ENCODE measurements at places on chromosomes 7 and 10.

DNA sequence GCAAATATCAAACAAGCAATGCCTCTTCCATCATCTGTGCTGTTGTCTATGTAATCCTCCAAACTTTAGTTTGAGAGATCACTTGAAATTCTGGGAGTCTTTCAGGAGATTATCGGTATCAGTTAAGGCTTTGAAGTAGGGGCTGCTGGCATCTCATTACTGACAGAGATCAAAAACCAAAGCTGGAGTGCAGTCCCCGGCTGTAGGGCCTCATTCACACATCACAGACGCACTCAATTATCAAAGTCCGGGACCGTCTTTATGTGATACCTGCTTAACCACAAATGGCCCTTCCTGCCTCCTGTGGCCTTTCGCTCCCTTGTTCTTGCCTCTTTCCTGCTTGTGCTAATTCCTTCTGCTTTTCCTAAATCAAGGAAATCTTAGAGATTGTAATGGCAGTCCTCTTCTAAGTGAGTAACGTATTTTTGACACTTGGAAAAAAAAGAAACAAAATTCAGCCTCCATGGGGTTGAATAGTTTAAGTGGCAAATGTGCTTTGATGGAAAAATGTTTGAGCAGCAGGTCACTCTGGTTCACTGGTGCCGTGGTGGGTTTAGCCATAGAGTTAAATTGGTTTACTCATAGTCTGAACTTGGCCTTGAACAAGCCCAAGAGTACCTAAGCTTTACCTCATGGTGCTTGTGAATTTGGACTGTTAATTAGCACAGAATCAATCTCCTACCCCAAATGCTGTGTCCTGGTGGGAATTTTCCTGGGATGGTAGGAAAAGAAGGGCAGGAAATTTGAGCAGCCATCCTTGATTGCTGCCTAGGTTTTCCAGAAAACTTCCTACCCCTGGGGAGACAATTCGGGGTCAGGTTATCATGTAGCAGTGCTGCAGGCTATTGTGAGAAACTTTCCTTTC, 178.9 kb upstream of the LYZL1 start:
- no peak for DNase-seq

GRCh38 chr10:8041284-8041991, 13.1 kb upstream of the GATA3 start:
- no peak for DNase-seq

- DNase-seq = no peak
Observed at GRCh38 chr10:70430493-70431445, 10.7 kb downstream of the NODAL start.

DNA sequence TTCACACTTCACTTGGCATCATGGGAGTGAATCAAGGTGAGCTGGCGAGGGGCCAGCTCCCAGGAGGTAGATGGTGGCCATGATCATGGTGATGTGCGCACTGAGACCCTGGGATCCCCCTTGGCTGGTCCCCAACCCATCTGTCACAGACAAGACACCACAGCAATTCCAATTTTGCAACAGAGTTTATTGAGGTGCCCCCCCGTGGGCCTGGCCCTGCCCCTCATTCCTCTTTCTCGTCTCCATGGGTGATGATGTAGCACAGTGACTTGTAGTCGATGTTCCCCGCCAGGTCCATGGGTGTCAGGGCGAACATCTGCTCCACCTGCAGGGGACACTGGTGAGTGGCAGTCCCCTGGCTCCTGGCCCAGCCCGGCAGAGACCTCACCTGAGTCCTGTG, 2.4 kb downstream of the MYL7 start:
- no peak for DNase-seq

GRCh38 chr10:118980870-118981269, 48.6 kb upstream of the NANOS1 start:
- DNase-seq = no peak

DNA sequence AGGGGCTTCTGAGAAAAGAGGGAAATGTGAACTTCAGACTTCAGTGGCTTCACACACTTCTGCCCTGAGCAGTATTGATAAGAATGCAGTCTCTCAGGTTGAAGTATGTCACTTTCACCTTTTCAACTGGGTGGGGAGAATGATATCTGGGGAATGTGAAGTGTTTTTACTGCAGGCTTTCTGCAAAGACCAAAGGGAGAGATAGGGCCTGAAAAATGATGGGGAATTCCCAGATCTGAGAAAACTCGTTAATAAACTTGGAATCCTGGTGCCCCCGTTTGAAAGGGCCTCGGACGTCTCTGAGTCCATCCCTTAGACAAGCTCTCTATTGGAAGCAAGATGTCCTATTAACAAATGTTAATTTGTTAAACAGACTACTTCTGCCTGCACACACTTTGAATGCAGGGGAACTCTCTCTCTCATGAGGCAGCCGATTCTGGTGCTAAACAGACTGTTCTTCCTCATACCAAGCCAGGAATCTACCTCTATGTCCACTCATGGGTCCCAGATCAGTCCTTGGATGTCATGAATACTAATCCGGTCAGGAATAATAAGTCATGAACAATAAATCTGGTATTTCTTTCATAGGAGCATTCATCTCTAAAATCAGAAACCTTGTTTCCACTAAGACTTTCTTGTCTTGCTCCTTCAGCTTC, 193.6 kb downstream of the JCAD start:
- DNase-seq = no peak

DNA sequence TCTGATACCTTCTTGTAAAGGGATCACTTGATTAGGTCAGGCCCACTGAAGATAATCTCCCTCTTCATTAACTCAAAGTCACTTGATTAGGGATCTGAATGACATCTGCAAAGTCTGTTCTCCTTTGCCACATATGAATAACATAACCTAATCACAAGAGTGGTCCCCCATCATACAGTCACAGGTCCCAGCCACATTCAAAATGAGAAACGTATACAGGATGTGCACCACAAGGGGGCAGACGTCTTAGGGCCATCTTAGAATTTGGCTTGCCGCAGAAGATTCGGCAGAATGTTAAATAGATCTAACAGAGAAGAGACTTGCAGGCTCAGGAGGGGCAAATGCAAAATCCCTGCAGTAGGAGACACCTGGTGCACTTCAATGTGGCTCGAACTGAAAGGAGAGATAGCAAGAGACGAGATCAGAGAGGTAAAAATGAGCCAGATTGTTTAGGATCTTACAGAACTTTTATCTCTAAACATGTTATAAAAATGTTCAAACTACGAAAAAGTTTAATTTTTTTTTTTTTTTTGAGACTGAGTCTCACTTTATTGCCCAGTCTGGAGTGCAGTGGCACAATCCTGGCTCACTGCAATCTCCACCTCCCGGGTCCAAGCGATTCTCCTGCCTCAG, 10.4 kb upstream of the SMC3 start:
- peak; percentile 55 for DNase-seq

DNA sequence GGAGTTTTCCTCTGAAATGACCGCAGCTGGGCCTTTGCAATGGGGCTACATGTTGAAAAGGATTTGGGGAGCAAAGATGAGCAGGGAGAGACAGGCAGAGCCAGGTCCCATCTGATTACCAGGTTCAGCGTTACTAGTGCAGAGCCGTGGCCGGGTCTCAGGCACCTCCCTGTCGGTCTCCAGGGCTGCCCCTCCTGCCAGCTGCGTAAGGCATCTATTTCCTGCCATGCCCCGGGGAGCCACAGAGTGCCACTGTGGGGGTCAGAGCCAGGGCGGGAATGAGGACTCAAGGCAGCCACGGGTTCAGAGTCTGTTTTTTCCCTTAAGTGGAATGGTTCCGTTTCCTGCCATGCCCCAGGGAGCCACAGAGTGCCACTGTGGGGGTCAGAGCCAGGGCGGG, 382.6 kb upstream of the SHH start:
- DNase-seq = no peak

- no peak for DNase-seq
Observed at GRCh38 chr7:44448922-44449583, 41.4 kb downstream of the NUDCD3 start.

- DNase-seq = no peak
Observed at GRCh38 chr7:81285142-81285871, 366.5 kb upstream of the SEMA3C start.

- no peak for DNase-seq
Observed at GRCh38 chr10:64116707-64117106, 595.5 kb downstream of the REEP3 start.

DNA sequence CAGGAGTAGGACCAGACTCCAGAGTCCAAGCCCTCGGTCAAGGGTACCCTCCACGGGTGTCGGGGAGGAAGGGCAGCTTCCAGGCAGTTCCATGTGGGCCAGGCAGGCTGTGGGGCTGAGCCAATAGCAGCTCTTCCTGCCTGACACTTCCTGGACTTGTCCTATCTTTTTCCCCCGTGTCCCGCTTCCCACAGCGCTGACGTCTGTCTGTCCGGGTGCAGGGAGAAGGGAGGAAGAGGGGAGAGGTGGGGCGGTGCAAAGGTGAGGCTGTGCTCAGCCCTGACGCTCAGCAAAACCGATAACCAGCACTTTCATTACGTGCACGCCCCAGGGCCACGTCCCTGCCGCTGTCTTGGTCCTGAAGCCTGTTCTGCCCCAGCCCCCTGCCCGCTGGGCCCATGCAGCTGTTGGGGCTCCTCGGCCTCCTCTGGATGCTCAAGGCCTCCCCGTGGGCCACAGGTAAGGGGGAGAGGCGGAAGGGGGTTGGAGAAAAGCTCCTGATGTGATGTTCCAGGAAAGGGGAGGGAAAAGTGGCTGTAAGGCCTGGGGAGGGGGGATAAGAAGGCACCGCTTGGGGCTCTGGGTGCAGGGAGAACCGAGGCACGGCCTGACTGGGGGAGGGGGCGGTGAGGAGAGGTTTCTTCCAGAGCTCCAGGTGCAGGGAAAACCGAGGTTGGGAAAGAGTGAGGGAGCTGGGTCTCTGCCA, at the start of gene MUC3A:
MUC3A (plus strand) TSS at position 308 of the 706 bp plus-strand sequence; CDS start at position 399, 91 bp downstream.
- no peak for DNase-seq

GRCh38 chr7:151346-152050, 40.9 kb upstream of the FAM20C start:
- DNase-seq = no peak

DNA sequence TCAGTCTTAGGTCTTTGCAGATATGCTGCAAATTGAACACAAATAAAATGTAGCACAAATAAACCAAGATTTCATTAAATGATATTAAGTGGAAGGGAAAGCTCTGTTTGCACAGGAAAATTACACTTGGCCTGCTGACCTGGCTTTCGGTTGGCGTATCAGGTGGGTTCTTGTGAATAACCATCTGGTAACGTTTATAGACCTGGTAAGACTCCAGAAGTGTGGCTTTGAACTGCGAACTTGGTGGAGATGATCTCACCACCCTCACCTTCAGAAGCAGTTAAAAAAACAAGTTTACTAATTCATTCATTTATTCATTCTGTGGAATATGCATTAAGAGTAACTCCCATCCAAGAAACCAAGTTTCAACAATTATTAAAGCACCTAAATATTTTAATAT, 28.1 kb downstream of the ATE1 start:
- no peak for DNase-seq

GRCh38 chr7:107838816-107839565, 36.0 kb upstream of the SLC26A3 start:
- DNase-seq = no peak

DNA sequence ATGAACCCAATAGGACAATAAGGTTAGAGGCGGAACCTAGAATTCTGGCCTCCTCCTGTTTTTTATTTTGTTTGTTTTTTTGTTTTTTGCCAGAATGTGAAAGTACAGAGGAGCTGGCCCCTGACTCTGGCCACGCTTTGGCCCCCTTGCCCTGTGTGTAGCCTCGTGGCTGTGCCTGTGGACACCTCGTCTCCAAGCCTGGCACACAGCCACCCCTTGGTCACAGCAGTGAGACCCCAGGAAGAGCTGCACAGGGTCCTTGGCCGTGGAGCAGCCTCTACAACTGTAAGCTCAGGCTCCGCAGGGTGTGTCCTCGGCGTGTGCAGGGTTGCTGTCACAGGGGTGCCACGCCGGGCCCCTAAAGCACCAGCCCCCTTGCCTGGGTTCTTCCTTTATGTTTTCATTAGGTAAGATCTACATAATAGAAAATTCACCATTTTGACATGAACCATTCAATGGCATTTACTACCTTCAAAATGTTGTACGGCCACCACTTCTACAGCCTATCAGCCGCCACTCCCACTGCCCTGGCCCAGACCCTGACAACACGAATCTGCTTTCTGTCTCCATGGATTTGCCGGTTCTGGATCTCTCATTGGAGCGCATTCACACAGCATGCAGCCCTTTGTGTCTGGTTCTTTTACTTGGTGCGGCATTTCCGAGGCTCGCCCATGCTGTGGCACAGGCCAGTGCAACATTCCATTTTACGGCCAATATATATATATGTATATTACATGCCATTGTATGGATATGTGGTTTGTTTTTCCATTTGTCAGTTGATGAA, 51.0 kb downstream of the AMZ1 start:
- no peak for DNase-seq

DNA sequence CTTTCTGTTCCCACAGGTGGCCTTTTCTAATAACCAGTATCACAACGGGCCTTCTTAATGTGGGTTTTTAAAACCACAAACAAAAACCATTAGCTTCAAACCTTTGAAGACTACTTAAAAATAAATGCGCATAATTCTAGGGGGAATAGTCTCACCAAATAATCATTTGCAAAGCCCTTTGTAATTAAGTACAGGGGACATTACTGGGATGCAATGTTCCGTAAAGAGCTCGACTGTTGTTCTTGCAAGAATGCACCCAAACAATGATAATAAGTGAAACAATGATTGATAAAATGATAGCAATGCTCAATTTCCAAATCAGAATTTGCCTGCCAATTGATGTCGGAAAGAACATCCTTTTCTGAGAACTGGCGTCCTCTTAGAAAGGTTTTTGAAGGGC, 589.1 kb upstream of the ADARB2 start:
- no peak for DNase-seq

DNA sequence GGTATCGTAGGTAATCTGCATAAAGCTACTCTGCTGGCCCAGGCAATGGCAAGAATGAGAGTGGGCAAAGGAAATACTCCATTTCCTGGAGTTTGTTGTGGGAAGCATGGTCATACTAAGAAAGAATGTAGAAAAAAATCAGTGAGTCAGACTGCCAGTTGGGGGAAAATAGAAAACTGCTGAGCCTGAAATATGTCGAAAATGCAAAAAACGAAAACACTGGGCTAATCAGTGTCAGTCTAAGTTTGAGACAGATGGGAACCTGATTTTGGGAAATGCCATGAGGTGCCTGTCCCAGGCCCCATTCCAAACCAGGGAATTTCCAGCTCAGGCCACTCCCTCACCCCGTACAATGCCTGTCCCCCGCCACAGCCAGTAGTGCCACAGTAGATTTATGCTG, 150.0 kb downstream of the ZNF33B start:
- DNase-seq = no peak

DNA sequence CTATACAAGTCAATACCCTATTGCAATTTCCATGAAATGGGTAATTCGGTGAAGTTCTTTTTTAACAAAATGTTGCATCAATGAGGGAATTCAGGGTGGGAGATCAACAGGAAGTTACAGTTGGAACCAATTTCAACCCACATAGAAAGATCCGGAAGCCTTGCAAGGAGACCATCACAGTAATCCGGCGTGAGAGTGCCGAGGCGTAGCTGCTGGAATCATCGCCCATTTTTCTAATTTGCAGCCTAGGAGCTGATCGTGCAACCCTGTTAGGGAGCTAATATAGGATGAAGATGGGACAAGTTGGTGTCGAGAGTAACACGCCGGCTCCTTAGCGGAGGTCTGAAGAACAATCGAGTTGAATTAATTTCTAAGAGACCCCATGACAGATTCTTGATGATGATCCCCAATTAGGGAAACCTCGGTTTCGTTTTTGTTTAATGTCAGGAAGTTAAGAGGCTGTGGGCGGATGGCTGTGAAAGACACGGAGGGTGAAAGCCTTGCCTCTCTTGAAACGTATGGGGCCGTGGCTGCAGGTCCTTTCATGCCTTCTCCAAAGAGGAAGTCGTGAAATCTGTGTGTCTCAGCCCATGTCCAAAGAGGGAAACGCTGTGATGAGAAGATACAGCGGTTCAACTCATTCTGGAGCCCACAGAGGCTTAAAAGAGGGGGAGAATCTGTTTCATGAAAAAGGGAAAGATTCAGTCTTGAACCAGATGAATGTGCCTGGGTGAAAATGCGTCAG, 51.2 kb upstream of the CARD11 start:
- peak; percentile 14 for DNase-seq

Data from T-helper 17 cell (primary cell).